ENCODE measurements at places on chromosomes 2 and 18. TPM values are rescaled to one million over a fixed set of nuclear protein-coding genes. Genes with fewer than 3 reads are reported as not detected.

DNA sequence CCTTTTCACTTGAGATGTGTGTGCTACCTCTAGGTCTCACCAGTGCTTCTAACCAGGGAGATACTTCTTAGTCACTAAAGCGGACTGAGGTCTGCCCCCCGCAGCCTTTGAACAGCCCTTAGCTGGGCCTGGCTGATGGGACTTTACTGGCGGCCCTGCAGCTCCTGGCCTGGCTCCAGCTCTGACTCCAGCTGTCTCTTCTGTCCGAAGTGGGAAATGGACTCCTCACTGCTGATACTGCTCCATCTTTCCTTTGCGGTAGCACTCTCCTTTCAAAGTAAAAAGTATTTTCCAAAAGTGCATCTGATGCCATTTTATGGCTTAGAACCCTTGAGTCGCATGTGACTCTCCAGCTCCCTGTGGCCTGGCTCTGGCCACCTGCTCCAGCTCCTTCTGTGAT is 64.5 kb downstream of the ATP9B start:
- DNase-seq, result no peak

GRCh38 chr2:218664653-218665052 is 5.2 kb downstream of the BCS1L start:
- DNase-seq, result no peak

The TNFRSF11A gene
- 0.17 TPM for total RNA-seq

The SERPINB12 gene
- total RNA-seq, result not detected

- DNase-seq, result no peak
Measured at GRCh38 chr2:43025709-43026295, 200.6 kb downstream of the ZFP36L2 start.

DNA sequence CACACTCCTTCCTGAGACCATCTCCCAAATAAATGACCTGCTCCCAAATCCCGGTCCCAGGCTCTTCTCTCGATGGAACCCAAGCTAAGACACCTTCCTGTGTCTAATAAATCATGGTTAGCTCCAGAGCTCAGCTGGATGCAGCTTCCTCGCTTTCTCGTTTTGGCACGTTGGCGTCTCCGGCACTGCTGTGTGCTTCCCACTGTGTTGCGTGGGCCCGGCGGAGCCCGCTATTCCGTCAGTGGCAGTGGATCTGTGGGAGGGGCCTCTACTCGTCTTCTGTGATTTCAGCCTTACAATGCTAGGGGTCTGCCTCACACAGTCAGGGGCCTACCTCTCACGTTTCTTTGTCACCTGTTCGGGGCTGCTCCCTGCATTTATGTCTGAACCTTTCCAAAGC is 29.4 kb upstream of the YWHAQ start:
- no peak for DNase-seq

- no peak for DNase-seq
Measured at GRCh38 chr2:206062724-206063123, 23.2 kb downstream of the INO80D start.

DNA sequence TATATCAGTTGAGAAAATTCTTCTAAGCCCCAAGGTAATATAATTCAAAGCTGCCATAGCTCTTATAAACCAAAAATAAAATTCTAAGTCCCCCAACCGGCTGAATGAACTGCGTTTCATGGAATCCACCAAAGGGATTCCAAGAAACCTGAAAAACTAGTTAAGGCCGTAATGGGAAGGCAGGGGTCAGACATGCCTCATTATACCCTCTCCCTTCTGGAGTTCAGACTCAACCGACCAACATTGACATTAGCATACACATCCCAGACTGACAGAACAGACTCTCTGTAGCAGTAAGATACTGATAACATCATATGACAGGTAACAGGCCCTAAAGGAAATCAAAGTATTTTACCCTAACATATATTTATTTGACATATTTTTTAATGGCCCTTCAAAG is 31.4 kb upstream of the PHLPP1 start:
- DNase-seq, result no peak

DNA sequence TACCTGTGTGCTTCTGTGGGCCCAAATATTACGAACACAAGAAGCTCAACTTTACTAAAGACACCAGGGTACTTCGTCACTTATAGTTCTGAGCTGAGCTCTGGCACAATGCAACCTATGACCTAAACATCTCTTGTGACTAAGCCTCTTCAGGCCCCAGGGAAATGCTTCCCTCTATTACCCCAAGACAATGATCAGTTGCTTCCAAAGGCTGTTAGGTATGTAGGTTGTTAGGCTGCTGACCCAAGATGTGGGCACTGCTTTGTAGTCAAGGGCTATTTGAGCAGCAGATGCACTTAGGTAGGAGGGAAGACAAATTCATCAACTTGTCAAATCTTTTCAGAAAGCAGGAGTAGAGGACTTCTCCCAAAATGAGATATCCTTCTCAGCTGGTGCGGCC is 640.1 kb downstream of the EPHA4 start:
- no peak for DNase-seq

The POTEF gene
- 1.9 TPM for total RNA-seq

The SKOR2 gene
- total RNA-seq, result not detected

The ANKAR gene
- total RNA-seq, result 0.14 TPM

DNA sequence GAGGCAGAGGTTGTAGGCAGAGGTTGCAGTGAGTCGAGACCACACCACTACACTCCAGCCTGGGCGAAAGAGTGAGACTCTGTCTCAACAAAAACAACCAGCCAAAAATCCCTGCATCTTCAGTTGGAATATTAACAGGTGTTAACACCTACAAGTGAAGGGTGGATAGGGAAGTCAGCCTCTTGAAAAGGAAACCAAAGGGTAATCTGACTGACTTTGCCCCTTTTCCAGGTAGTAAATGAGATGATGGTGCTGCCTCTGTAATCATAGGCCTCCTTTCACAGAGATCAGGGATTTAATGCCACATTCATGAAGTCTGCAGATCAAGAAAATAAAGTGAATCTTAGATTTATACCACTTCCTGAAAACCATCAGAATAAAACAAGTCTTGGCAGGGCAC is 133.6 kb downstream of the GALNT1 start:
- no peak for DNase-seq

The LAMA1 gene
- total RNA-seq, result 4.7 TPM

DNA sequence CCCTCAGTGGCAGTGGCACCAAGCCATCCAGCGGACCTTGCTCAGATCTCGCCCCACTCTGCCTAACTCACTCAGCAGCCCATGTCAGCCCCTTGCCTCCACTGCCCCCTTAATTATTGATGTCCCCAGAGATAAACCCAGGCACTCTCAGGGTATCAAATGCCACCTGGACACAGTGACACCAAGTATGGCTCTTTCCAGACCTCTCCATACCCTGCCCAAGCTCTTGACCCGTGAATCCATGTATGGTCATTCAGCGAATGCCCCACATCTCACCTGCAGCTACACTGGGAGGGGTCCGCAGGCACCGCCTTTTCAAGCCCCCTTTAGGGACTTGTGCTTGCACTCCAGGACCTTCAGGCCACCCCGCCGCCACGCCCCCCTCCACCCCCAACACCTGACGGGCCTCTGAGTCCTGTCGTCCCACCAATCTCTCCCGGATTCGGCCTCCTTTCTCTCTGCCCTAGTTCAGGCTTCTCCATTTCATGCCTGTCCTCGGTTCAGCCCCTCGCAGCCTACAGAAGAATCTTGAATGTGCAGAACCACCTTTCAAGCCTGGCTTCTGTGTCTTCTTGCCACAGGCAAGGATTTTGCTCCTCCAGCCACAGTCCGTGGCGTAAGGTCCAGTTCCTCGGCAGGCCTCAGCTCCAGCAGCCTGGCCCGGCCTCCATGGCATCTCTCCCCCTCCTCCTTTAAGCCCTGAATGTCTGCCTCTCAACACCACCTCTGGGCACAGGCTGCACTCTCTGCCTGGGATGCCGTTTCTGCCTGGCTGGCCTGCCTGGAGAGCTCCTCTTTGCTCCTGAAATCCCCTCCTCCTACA is 54.1 kb upstream of the ODC1 start:
- DNase-seq, result no peak

DNA sequence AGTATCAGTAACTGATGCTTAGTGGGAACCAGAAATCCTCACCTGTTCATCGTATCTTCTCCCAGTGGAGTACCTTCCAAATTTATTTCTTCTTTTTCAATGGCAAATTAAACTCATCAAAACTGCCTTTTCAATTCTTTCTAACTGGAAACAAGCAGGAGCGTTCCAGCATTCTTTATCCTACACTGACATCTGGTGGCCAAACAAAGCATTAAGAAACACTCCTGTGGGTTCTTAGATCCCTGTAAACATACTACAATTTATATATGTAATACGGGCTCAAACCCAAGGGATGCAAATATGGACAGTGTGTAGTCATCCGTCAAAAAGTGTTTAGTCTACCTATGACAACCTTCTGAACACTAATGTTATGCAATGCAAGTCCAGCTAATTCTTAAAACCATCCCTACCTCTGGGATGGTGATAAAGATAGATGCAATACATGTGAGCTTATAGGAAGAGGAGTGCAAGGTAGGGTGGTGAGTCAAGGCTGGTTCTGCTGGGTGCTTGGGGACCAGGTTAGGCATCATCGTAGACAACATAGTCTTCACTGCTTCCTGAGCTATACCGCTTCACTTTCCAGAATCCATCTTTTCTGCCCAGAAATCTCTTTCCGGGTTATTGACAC is 375.0 kb downstream of the CTNNA2 start:
- DNase-seq, result peak; percentile 53

The LHCGR gene
- not detected for total RNA-seq

GRCh38 chr2:238231809-238232208 is 8.0 kb downstream of the HES6 start:
- no peak for DNase-seq

GRCh38 chr18:11728249-11728648 is 39.2 kb downstream of the GNAL start:
- peak; percentile 22 for DNase-seq

The CAPN14 gene
- total RNA-seq, result not detected

DNA sequence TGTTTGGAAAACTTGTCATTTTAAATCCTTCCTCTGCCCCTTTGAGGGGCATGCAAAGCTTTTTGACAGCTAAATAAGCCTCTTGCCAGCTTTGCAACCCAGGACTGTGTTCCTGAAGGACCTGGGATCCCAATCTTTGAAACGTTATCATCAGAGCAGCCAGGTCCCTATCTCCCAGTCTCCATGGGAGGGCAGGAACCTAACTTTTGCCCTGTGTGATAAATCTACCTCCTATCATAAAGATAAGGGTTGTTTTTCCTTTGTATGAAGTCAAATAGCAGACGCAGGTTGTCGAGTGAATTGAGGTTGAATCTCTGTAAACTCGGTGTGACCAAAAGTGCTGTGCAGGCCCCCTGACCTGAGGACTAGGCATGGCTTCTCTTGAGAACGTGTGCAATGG is 30.1 kb downstream of the TPRKB start:
- no peak for DNase-seq

- DNase-seq, result no peak
Measured at GRCh38 chr2:208415255-208415654, 8.7 kb downstream of the PTH2R start.

DNA sequence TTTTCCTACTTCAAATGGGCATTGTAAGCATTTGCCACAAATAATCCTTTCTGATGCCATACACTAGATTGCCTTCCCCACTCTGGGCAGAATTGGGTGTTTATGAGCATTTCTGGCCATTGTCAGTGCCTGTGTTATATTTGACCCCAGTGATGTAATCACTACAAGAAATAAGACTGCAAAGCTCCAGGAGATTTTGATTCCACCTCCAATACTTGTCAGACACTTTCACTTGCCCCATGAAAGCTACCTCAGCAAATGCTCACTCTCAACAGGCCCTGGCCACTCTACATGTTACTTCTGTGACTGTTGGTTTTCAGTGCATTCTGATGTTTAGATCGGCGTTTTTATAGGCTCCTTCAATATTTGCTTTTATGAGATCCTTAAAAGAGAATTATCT is 135.1 kb downstream of the GFPT1 start:
- DNase-seq, result no peak
